ENCODE measurements at places on chromosomes 1 and 21. TPM values are rescaled to one million over a fixed set of nuclear protein-coding genes. Genes with fewer than 3 reads are reported as not detected.

The GOLT1A gene
- total RNA-seq, result not detected

The C1orf87 gene
- not detected for total RNA-seq

The OR6K3 gene
- total RNA-seq, result not detected

The ZC3H12A gene
- 289 TPM for total RNA-seq

The CFHR5 gene
- not detected for total RNA-seq

The ATP5PF gene
- total RNA-seq, result 36.2 TPM

The KIF26B gene
- 0.96 TPM for total RNA-seq

The CFAP298 gene
- 16.8 TPM for total RNA-seq

The TRIM67 gene
- not detected for total RNA-seq

The INKA2 gene
- 0.48 TPM for total RNA-seq

The PLA2G2A gene
- total RNA-seq, result not detected

The IFI44 gene
- 35.5 TPM for total RNA-seq

The DEDD gene
- total RNA-seq, result 44.0 TPM

The SYDE2 gene
- 0.11 TPM for total RNA-seq

The RIPK4 gene
- total RNA-seq, result 0.09 TPM

The PSMB2 gene
- total RNA-seq, result 45.0 TPM

The SELP gene
- total RNA-seq, result 2.5 TPM

The KIAA1614 gene
- total RNA-seq, result 0.80 TPM

The HES2 gene
- total RNA-seq, result not detected
